Natural killer cell (primary cell): ENCODE measurements at places on chromosomes 16 and 17. TPM values are rescaled to one million over a fixed set of nuclear protein-coding genes. Genes with fewer than 3 reads are reported as not detected.

SPNS2 gene
- total RNA-seq, result 0.93 TPM

GRCh38 chr16:3143189-3143588, 8.4 kb downstream of the ZNF213 start:
- DNase-seq, result no peak
- H3K36me3 ChIP-seq, result peaks cover 26% of the 10 kb centered on the region
- no peak overlapping the region for H3K27ac ChIP-seq
- H3K4me3 ChIP-seq, result no peak overlapping the region

DNA sequence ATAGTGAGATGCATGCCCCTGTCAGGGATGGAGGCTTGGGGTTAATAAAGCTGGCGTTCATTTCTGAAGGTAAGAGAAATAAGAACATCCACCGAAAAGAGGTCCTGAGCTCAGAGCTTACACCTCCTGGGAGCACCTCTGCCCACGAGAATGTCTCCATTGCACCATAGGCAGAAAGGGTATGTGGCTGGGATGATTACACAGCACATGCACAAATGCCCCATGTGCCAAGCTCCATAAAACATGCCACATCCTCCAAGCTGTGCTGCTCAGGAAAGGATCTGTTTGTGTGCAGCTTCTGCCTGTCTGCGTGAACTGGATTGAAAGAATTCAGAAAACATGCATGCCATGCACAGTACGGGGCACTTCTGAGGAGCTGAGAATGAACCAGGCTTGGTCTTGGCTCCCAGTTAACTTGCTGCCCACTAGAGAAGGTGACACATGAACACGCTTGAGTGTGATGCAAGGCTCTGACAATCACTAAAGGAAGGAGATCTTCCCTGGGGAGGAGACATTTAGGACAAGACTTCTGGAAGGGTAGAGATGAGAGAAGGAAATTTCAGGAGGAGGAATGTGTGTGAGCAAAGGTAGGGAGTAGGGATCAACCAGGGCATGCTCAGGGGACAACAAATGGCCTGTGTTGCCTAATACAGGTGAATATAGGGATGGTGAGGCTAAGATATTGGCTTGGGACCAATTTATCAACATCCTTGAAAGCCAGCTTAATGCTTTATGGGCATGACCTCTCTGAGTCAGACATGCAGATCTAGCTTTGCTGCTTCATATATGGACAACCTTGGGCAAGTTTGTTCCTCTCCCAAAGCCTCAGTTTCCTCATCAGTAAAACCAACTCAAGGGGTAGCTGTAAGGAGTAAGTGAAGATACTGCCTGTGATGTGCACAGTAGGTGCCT, 32.0 kb upstream of the SMPD3 start:
- no peak overlapping the region for H3K4me3 ChIP-seq
- DNase-seq, result no peak
- H3K36me3 ChIP-seq, result no peaks in the 10 kb centered on the region
- no peaks in the 10 kb centered on the region for H3K27me3 ChIP-seq

GRCh38 chr16:11056993-11057649, 112.8 kb downstream of the CLEC16A start:
- no peaks in the 10 kb centered on the region for H3K27me3 ChIP-seq
- DNase-seq, result no peak
- no peak overlapping the region for H3K4me3 ChIP-seq

DNA sequence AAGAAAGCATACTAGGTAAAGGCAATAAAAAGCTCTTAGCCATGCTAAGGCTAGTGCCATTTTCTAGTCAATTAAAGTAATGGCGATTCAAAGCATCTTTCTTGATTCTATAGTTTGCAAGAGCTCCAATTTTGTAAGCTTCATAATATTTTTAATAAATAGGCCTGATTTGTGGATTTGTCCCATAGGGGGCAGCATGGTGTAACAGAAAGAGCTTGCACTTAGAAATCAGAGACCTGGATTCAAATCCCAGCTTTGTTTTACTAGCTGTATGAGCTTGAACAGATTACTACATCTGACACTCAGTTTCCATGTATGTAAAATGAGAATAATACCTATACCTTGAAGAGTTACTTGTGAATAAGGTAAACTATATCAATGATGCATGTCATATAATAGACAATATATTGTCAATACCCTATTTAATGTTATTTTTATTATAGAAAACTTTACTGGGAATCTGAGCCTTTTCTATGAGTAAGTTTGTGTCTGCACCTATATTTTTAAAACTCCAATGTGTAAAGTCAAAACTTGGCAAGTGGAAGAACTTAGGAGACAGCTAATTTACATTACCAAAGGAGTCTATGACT, 93.6 kb upstream of the NOG start:
- H3K36me3 ChIP-seq, result no peaks in the 10 kb centered on the region
- H3K27ac ChIP-seq, result no peak overlapping the region
- peaks cover 3% of the 10 kb centered on the region for H3K27me3 ChIP-seq
- no peak overlapping the region for H3K4me3 ChIP-seq
- no peaks in the 10 kb centered on the region for H3K4me1 ChIP-seq
- peak; percentile 55 for DNase-seq
